Suprapubic skin (tissue), 4 donors: ENCODE measurements at places on chromosomes 4 and X.
A peak's percentile ranks its signal among the peaks of the same experiment; 100 is the strongest.

DNA sequence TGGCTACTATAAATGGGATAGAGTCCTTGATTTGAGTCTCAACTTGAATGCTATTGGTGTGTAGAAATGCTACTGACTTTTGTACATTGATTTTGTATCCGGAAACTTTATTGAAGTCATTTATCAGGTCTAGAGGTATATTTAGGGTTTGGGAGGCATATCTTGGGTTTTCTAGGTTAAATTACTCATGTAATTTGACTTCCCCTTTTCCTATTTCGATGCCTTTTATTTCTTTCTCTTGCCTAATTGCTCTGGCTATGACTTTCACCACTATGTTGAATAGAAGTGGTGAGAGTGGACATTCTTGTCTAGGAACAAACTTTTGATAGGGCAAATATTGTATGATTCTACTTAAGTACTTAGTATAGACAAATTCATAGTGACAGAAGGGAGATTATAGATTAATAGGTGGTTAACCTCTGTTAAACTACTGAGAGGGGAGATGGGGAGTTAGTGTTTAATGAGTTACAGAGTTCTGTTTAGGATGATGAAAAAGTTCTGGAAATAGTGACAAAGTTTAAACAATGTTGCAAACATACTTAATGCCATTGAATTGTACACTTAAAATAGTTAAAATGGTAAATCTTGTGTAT is 22.8 kb upstream of the HSPA4L start:
- no peak for DNase-seq
- H3K27me3 ChIP-seq = no peaks in the 10 kb centered on the region
- no peaks in the 10 kb centered on the region for H3K4me1 ChIP-seq
- H3K36me3 ChIP-seq = no peaks in the 10 kb centered on the region
- no peak overlapping the region for H3K27ac ChIP-seq

DNA sequence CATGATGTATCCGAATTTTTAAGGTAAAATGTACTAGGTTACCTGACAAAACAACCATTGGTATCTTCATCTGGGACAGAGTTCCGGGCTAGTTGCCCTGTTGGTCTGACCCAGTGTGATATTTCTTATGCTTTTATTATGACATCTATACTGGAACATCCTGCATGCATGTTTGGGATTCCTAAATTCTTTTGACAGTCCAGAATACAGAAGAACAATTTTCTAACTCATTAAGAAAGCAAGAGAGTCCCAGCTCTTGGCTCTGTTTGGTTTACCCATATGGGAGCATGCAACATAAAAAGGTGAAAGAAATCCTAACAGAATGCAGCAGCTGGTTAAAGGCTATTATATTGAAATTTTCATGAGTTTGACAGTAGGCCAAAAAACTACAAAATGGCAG is 247.7 kb upstream of the FTHL17 start:
- no peak overlapping the region for H3K27ac ChIP-seq
- no peaks in the 10 kb centered on the region for H3K27me3 ChIP-seq
- H3K36me3 ChIP-seq = no peaks in the 10 kb centered on the region
- DNase-seq = no peak

- H3K27me3 ChIP-seq = no peaks in the 10 kb centered on the region
- H3K27ac ChIP-seq = no peak overlapping the region
- no peak for DNase-seq
- H3K36me3 ChIP-seq = no peaks in the 10 kb centered on the region
These were observed 466.7 kb downstream of the GASK1B start for GRCh38 chr4:157706155-157706554.

GRCh38 chr4:6322761-6323566 is 53.3 kb downstream of the WFS1 start:
- peaks cover 13% of the 10 kb centered on the region for H3K27me3 ChIP-seq
- H3K4me1 ChIP-seq = peaks cover 21% of the 10 kb centered on the region
- no peak for DNase-seq
- H3K36me3 ChIP-seq = no peaks in the 10 kb centered on the region

- no peak overlapping the region for H3K27ac ChIP-seq
- no peak for DNase-seq
- no peaks in the 10 kb centered on the region for H3K4me1 ChIP-seq
- no peak overlapping the region for H3K4me3 ChIP-seq
These were observed 1089.3 kb downstream of the PCDH18 start for GRCh38 chr4:136443006-136443405.

DNA sequence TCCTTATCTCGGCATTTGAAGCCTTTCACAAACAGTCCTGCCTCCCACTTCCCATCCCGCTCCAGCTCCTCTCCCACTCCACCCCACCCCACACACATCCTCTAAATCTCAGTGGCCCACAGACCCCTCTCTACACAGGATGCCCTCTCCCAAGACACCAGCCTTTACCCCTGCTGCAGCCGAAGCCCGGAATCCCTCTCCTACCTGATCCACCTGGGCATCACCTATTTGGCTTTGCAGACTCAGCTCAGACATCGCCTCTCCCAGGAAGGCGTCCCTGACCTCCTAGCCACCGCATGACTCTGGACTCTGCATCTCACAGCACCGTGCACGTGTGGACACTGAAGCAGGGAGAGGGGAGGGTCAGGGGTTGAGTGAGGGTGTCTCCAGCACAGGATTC is 11.5 kb downstream of the PPP2R2C start:
- no peak overlapping the region for H3K4me3 ChIP-seq
- H3K36me3 ChIP-seq = no peaks in the 10 kb centered on the region
- DNase-seq = peak; percentile 56
- no peaks in the 10 kb centered on the region for H3K4me1 ChIP-seq
- H3K27me3 ChIP-seq = peaks cover 10% of the 10 kb centered on the region
- H3K27ac ChIP-seq = no peak overlapping the region

DNA sequence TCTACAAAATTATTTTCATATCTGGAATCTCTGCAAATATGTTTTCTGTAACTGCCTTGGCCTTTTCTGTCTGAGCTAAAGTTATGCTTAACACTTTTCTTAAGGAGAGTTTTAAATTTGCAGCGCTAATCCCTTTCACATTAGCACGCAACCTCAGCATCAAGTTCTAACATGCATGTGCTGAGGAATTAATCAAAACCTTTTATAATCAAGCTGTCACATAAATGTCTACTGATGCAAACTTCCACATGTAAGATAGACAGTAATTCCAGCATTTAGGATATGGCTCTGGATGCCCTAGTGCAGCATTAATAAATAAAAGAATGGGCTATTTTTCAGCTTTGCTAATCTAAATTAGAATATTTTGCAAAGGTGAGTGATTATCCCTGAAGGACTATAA is 17.5 kb upstream of the NEIL3 start:
- H3K4me3 ChIP-seq = no peak overlapping the region
- H3K27me3 ChIP-seq = no peaks in the 10 kb centered on the region
- no peaks in the 10 kb centered on the region for H3K36me3 ChIP-seq
- no peak overlapping the region for H3K27ac ChIP-seq
- no peak for DNase-seq

DNA sequence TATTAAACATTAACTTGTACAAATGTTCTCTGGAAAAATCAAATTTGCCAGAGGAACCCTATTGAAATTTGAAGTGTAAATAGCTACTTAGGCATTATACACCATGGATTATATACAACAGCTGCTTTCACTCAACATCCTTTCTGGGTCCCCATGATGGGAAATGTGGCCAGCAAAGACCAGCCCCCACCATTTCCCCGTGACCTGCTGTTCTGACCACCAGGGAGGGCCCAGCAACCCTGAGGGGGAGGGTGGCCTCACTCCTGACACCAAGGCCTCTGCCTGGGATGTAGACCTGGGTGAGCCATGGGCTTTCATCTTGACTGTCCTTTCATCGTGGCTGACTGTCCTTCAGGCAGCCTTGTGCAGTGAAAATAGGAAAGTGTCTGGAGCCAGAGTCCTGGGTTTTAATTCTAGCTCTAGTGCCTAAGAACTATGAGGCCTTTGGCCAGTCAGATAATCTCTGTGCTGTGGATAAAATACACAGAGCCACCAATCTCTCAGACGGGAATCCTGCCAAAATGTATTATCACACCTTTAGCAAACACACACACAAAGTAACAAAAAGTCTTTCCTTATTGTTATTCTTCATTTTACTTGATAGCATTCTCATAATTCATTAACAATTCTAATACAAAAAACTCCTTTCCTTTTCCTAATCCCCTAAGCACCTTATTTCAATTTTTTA is 45.1 kb downstream of the NR3C2 start:
- no peak overlapping the region for H3K27ac ChIP-seq
- H3K4me3 ChIP-seq = no peak overlapping the region
- DNase-seq = no peak
- H3K27me3 ChIP-seq = no peaks in the 10 kb centered on the region
- no peaks in the 10 kb centered on the region for H3K36me3 ChIP-seq
- no peaks in the 10 kb centered on the region for H3K4me1 ChIP-seq

DNA sequence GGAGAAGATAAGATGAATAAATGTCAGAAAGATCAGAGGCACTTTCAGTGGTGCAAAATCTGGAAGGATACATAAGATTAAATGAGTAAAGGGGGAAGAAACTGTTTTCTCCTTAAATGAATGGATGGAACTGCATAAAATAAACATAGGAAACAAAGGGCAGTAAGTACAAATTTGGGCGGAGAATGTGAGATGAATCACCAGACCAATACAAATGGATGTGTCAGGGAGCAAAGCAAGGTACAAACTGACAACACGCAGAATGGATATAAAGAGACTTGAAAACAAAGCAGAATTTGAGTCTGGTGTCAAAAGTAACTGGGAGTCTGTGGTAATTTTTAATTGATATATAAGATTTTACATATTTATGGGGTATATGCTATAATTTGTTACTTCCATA is 175.3 kb upstream of the PCDH18 start:
- peaks cover 4% of the 10 kb centered on the region for H3K4me1 ChIP-seq
- no peak overlapping the region for H3K27ac ChIP-seq
- H3K27me3 ChIP-seq = no peaks in the 10 kb centered on the region

DNA sequence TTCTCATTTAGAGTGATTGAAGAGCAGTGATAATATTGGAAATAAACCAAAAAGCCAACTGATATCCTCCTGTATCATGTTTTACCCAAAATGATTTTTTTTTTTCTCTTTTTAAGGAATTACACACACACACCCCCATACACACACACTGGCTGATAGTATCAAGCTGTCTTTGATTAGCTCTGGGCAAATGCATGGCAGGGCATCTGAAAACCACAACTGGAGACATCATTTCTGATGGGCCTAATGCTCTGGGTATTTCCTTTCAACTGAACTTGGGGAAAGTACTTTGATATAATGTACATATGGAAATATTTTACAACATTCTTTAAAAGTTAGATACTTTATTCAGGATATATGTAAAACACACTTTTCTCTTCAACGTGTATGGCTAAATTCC is 14.2 kb upstream of the OSTC start:
- peaks cover 30% of the 10 kb centered on the region for H3K36me3 ChIP-seq
- H3K27me3 ChIP-seq = no peaks in the 10 kb centered on the region
- H3K4me1 ChIP-seq = no peaks in the 10 kb centered on the region
- no peak overlapping the region for H3K27ac ChIP-seq
- no peak for DNase-seq
- no peak overlapping the region for H3K4me3 ChIP-seq

- no peaks in the 10 kb centered on the region for H3K27me3 ChIP-seq
- no peak overlapping the region for H3K27ac ChIP-seq
- H3K36me3 ChIP-seq = no peaks in the 10 kb centered on the region
- no peak for DNase-seq
These were observed 38.4 kb upstream of the PDLIM3 start for GRCh38 chr4:185573651-185574199.

- no peak overlapping the region for H3K27ac ChIP-seq
- no peaks in the 10 kb centered on the region for H3K36me3 ChIP-seq
- H3K4me1 ChIP-seq = no peaks in the 10 kb centered on the region
These were observed 51.7 kb downstream of the RAB28 start for GRCh38 chr4:13432453-13432852.

DNA sequence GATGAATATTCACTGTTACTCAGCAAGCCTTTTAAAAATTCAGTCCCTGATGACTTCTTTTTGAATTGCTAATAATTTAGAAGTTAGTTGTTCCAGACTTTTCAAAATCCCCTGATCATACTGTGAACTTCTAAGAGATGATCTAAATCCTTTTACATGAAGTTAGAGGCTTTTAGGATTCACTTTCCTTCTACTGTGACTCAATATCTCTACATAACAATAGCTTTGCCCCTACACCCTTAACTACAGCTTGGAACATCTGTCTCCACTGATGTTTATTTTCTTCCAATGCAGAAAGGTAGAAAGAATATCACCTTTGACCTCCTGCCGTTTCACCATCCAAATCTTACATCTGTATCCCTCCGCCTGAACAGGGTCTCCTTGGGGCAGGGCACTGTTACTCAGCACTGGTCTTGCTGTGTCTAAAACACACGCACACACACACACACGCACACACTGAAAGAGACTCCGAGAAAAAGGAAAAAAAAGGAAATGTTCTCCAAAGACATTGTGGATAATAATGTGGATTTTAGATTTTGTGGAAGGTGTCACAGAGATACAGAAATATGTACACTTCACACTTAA is 111.6 kb upstream of the GPRIN3 start:
- H3K4me3 ChIP-seq = no peak overlapping the region
- H3K4me1 ChIP-seq = no peaks in the 10 kb centered on the region
- H3K27me3 ChIP-seq = no peaks in the 10 kb centered on the region
- DNase-seq = no peak

DNA sequence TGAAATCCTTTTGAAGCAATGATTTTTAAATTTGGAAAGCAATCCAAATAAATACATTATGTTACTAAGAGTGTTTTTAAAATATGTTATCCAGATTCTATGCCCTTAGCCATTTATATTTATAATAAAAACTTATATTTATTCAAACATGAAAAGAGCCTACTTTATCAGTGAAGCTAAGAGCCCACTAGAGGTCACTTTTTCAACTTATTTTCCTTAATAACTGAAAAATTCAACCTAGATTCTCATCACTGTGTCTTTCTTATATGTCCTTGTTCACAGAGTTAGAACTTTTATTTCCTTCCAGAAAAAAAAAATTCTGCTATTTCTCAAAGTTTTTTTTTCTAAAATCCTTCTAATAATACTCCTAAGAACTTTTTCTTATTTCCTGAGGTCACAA is 23.9 kb downstream of the PRDM8 start:
- H3K36me3 ChIP-seq = no peaks in the 10 kb centered on the region
- no peak for DNase-seq
- no peaks in the 10 kb centered on the region for H3K4me1 ChIP-seq

GRCh38 chr4:152265149-152265621 is 270.7 kb downstream of the FBXW7 start:
- H3K4me3 ChIP-seq = no peak overlapping the region
- peak overlapping the region; percentile 11 for H3K27ac ChIP-seq

GRCh38 chr4:105895583-105896460 is 551 bp downstream of the NPNT start:
- H3K4me1 ChIP-seq = peaks cover 31% of the 10 kb centered on the region
- H3K27ac ChIP-seq = peak overlapping the region; percentile 55
- H3K4me3 ChIP-seq = peak overlapping the region; percentile 68
- DNase-seq = peak; percentile 62
- H3K36me3 ChIP-seq = no peaks in the 10 kb centered on the region

DNA sequence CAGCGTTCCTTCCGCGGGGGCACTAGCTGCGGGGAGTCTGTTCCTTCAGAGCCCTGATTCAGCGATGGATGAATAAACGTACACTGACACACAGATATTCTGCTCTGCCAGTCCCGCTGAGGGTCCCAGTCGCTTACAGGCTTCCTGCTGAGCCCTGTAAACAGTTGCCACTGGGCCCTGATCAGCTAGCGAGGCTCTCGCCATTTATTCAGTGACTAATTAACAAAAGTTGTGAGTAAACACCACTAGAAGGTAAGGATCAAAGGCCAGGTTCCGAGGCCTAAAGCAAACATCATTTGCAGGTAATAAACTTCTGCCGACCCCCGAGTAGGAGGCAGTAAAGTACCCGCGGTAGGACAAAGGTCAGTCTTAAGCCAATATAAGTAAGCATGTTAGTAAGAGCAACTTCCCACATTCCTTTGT is 442.6 kb upstream of the GALNT7 start:
- DNase-seq = no peak
- no peak overlapping the region for H3K27ac ChIP-seq
